Anterior cingulate cortex (tissue), 58 donors: ENCODE measurements at places on chromosomes 2 and 18.

- DNase-seq = no peak
Measured at GRCh38 chr2:86157009-86157556, 38.2 kb downstream of the IMMT start.

- no peak for DNase-seq
Measured at GRCh38 chr18:9835825-9836224, 49.9 kb upstream of the TXNDC2 start.

DNA sequence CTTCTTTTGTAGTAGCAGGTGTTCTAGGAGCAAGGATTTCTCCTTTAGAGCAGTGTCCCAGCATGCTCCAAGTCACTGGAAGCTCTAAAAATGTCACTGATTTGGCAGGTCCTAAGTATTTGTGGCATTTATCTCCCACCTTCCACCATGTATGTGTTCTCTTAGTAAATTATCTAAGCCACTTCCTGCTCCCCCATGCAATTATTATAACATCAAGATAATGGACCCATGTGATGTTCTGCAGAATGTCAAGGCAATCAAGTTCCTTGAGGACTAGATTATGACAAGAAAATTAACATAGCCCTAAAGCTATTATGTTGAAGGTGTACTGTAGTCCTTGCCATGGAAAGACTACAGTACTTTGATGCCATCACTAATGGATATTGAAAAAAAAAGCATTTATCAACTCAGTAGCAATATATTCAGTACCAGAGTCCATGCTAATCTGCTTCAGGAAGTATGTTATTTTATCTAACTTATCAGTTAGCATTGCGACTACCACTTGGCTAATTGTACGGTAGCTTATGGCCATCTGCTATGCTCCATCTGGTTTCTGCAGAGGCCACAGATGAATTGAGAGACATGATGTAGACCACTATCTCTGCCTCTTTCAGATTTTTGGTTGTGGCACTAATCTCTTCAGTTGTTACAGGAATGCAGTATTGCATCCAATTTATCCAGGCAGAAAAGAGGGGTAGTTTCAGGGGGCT is 56.7 kb downstream of the GPR39 start:
- no peak for DNase-seq

GRCh38 chr18:77114415-77115191 is 18.0 kb downstream of the MBP start:
- no peak for DNase-seq

- no peak for DNase-seq
Measured at GRCh38 chr2:38294597-38294996, 82.5 kb downstream of the ATL2 start.
